ENCODE measurements at places on chromosomes 6 and 20. TPM values are rescaled to one million over a fixed set of nuclear protein-coding genes. Genes with fewer than 3 reads are reported as not detected.

- no peaks in the 10 kb centered on the region for H3K36me3 ChIP-seq
- peaks cover 10% of the 10 kb centered on the region for H3K4me1 ChIP-seq
- no peak overlapping the region for H3K4me3 ChIP-seq
- no peak overlapping the region for H3K27ac ChIP-seq
- no peak for DNase-seq
These were observed 4.3 kb downstream of the TMEM30A start for GRCh38 chr6:75280131-75280855.

- no peak for DNase-seq
- peaks cover 10% of the 10 kb centered on the region for H3K4me1 ChIP-seq
- H3K27me3 ChIP-seq: no peaks in the 10 kb centered on the region
- H3K4me3 ChIP-seq: peak overlapping the region; percentile 26
These were observed 39.1 kb downstream of the ILRUN start for GRCh38 chr6:34657307-34657978.

The OR10C1 gene
- polyA plus RNA-seq: not detected

The NKAPL gene
- polyA plus RNA-seq: 1.4 TPM

The FANCE gene
- 7.4 TPM for polyA plus RNA-seq
